ENCODE measurements at places on chromosomes 5 and 9.
A peak's percentile ranks its signal among the peaks of the same experiment; 100 is the strongest.

DNA sequence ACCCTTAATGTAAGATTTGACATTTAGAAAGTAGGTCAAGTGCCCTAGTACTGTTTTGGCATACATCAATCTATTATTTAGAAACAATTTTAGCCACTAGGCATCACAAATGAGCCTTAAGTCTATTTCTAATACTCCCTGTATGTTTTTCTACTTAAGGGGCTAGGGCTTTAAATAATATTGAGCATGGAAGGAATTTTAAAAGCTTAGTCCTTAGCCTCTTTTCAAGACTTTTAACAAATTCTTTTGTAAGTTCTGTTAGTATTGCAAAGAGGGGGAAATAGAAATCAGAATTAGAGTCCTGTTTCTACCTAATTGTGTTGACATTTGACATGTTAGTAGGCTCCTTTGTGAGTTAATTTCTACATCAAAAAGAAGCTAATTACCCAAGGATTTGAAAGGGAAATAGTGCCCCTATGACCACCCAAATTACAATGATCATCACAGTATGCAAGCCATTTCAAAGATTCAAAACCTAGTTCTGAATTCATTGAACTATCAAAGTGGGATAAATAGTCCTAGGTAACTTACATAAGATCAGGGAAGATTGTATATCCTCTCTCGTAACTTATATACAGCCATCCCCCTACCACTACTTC lies 647.8 kb upstream of the ACO1 start:
- DNase-seq: no peak

- DNase-seq: no peak
Measured at GRCh38 chr5:160511280-160511929, 89.8 kb downstream of the PTTG1 start.

- DNase-seq: no peak
Measured at GRCh38 chr9:92324889-92325268, 271 bp downstream of the NOL8 start.

DNA sequence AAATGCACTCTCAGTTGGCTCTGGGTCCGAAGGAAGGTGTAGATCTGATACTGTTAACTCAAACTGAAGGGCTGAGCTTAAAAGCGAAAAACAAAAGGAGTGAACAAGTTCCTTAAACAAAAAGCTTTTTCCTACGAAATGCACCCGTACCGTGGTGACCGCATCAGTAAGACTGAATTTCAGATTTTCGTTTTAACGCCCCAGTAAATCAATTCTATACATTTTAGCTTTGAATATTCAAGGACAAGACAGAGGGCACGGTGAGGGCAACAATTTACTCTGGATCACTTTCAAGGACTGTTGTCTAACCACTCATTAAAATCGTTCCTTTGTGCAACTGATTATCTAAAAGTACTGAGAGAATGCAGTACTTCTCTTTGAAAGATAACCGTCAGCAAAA lies 1.9 kb downstream of the HOMER1 start:
- no peak for DNase-seq

DNA sequence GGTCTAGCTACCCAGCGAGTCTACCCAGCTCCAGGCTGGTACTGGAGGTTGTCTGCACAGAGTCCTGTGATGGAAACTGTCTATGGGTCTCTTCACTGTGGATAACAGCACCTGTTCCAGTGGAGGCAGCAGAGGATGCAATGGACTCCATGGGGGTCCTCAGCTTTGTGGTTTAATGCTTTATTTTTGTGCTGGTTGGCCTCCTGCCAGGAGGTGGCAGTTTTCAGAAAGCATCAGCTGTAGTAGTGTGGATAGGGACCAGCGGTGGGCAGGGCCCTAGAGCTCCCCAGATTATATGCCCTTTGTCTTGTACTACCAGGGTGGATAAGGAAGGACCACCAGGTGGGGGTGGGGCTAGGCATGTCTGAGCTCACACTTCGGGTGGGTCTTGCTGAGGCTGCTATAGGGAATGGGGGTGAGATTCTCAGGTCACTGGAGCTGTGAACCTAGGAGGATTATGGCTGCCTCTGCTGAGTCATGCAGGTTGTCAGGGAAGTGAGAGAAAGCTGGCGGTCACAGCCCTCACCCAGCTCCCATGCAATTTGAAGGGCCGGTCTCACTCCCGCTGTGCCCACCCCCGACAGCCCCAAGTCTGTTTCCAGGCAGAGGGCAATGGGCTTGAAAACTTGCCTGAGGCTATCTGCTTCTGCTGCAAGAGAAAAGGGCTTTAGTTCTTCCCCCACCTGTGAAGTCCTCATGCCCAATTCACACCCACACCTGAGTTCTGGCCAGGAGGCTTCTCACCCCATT lies 397.1 kb downstream of the TLE1 start:
- no peak for DNase-seq

DNA sequence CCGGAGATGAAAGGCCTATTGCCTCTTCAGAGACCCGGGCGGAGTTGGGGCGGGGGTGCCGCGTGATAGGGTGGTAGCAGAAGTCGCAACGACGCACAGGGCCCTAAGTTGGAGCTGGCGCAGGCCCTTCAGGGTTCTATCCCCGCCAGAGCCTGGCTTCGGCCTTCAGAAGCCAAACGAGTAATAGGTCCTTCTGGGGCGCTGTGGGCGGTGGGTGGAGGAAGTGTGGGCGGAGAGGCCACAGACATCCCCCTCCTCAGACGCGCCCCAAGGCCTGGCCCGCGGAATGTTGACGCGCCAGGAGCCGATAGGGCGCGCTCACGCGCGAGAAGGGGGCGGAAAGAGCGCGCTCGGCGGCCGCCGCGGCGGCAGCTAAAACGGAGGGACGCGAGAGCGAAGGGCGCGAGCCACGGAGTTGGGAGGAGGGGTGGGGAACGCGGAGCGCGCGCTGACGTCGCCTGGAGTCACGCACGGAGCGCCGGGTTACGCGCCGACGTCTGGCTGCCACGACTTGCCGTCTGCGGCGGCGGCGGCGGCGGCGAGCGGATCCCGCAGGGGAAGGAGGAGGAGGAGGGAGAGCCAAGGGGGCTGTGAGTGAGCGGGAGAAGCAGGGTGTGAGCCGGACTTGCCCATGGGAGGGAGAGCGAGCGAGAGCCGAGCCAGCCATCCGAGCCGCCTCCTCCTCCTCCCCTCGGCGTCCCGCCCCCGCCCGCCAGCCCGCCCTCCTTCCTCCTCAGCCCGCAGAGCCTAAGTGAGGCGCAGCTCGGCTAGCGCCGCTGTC lies 6.4 kb upstream of the PURA start:
- peak; percentile 95 for DNase-seq

- no peak for DNase-seq
Measured at GRCh38 chr9:13502484-13502883, 223.0 kb upstream of the MPDZ start.

Measured in GM20000 (cell line).